Occipital lobe (tissue), 3 donors: ENCODE measurements at places on chromosomes 7 and 10. TPM values are rescaled to one million over a fixed set of nuclear protein-coding genes. Genes with fewer than 3 reads are reported as not detected.

- no peak for DNase-seq
These were observed 68.9 kb downstream of the CABCOCO1 start for GRCh38 chr10:61731638-61732037.

GRCh38 chr7:95828824-95829790 lies 56.8 kb downstream of the DYNC1I1 start:
- no peak for DNase-seq

- no peak for DNase-seq
These were observed 78.8 kb upstream of the GSDME start for GRCh38 chr7:24836084-24836483.

DNA sequence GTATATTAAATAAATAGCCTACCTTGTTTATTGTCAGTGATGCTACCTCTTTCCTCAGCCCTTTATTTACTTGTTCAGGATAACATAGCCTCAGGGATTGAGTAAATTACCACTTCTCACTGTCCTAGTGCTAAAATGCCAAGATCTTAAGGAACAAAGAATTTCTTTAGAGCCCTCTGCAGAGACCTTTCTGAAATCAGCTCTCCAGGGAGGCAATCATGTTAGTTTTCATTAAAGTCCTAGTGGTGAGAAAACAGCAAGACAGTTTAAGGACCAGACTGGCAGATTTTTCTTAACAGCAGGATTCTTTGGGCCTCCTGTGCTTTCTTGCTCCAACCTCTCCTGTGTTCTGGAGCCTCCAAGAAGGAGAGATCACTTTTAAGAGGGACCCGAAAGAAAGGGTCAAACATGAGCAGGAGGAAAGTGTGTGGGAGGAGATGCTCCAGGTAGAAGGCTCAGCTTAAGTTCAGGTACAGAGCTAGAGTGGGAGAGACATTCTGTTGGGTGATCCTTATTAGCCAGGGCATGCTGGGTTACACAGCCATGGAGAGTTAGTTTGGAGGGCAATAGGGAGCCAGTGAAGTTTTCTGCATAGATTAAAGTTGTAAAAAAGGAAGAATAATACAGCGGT lies 1.2 kb upstream of the PLCE1 start:
- DNase-seq: no peak

DNA sequence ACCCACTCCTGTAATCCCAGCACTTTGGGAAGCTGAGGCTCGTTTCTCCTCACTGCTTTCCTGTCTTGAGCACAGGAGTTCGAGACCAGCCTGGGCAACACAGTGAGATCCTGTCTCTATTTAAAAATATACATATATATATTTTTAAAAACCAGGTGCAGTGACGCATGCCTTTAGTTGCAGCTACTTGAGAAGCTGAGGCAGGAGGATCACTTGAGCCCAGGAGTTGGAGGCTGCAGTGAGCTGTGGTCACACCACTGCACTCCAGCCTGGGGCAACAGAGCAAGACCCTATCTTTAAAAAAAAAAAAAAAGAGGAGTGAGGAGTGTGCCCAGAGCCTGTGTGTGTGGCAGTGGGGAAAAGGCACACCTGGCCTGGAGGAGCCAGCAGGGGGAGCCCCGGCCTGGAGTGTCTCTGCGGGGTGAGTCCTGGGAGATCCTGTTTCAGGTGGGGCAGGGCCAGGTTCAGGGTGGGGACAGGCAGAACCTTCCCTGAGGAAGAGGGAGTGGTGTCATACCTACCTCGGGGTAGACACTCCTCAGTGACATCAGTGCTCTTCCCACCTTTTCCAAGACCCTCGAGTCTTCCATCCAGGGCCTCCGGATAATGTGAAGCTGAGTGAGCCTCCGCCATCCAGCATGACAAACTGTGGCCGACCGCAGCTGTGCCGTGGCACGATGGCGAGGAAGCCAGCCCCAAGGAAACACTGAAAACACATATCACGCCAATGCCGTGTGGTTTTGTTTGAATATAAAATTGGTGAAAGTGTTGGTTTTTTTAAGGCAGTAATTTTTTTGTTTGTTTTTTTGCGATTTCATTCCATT lies 9.0 kb upstream of the ARPC1B start:
- no peak for DNase-seq

- DNase-seq: no peak
These were observed 106.2 kb upstream of the PITRM1 start for GRCh38 chr10:3278771-3279170.

- DNase-seq: no peak
These were observed 207.8 kb upstream of the ETV1 start for GRCh38 chr7:14197280-14197679.

- DNase-seq: no peak
These were observed 279.4 kb upstream of the LYZL1 start for GRCh38 chr10:29009464-29009863.

DNA sequence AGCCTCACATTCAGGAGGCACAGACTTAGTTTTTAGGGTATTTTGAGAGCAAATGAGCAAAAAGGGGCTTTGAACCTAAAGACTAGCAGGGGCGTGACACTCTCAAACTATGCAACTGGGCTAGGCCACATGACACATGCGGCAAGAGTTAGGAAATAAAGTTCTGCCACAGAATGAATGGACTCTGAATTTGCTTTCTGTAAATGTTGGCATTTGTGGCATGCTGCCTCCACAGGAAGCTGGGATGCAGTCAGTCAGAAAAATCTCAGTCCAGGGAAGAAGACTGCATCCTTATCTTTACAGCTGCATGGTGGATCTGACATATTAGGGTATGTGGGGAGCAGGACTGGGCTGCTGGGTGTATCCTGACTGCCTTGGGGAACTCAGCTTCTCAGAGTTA lies 181.0 kb downstream of the COBL start:
- DNase-seq: no peak

DNA sequence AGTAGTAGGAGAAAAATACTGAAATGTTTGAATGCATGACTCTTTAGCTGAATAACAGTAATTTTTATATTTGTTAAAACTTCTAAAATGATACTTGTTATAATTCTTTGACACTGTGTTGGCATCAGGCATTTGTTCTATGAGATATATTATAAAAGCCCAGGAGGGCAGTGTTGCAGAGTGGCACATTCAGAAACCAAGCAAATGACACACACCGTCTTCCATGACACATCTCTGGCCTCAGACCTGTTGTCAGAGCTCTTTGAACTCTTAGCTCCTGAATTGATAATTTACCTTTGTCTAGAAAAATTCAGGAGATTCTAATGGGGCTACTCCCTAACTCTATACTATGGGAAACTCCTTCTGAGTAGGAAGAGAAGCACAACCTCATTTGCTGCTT lies 62.4 kb upstream of the MDFIC start:
- no peak for DNase-seq

GRCh38 chr7:9017286-9017685 lies 583.9 kb downstream of the NXPH1 start:
- DNase-seq: no peak

- DNase-seq: no peak
These were observed 560.3 kb upstream of the POM121L12 start for GRCh38 chr7:52475001-52475582.

GRCh38 chr10:132398566-132398991 lies 1.6 kb downstream of the PWWP2B start:
- DNase-seq: no peak

Gene STEAP1B
- 1.1 TPM for total RNA-seq

Gene ITIH5
- total RNA-seq: 14.3 TPM

Gene FHIP2A
- total RNA-seq: 47.7 TPM

Gene PKD2L1
- total RNA-seq: 0.62 TPM

Gene PALD1
- 8.9 TPM for total RNA-seq

Gene ACSM6
- total RNA-seq: not detected

Gene HELLS
- 18.9 TPM for total RNA-seq

Gene TRIM73
- 2.8 TPM for total RNA-seq

Gene CPN1
- total RNA-seq: not detected

Gene NPSR1
- total RNA-seq: not detected

Gene RARRES2
- 6.2 TPM for total RNA-seq

Gene ZKSCAN5
- total RNA-seq: 19.8 TPM
